ENCODE measurements at places on chromosomes 2 and 18.

- no peak for DNase-seq
- H3K4me1 ChIP-seq = peaks cover 80% of the 10 kb centered on the region
- peaks cover 34% of the 10 kb centered on the region for H3K36me3 ChIP-seq
- peak overlapping the region; percentile 76 for H3K4me3 ChIP-seq
- peak overlapping the region; percentile 98 for H3K27ac ChIP-seq
- H3K27me3 ChIP-seq = no peaks in the 10 kb centered on the region
Measured at GRCh38 chr18:63158676-63159291, 160.8 kb downstream of the BCL2 start.

DNA sequence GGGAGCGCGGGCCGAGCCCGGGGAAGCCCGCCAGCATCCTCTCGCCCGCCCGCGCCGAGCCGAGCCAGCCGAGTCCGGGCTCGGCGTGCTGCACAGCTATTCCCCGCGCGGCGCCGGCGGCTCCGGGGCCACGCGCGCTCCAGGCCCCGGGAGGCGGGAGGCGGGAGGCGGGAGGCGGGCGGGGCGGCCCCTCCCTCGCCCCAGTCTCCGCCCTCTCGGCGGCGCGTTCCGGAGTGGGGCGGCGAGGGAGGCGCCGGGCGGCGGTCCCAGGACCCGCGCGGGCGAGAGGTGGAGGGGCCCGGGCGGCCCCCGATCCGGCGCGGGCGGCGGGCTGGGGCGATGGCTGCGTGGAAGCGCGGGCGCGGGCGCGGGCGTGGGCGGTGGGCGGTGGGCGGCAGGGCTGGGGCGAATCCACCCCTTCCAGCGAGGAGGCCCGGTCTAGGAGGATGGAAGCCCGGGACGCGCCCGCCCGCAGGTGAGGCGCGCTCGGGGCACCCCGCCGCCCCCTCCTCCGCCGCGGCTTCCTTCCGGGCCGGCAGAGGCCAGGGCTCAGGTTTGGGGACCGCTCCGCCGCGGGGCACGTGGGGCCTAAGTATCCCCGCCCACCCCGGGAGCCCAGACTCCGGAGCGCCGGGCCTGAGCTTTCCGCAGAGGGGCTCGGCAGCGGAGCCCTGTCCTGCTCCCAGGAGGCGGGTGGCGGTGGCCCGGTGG lies at the start of gene ADCY3:
Gene ADCY3 (minus strand): TSS at position 140 of the 711 bp plus-strand sequence. CDS start 1,250 bp downstream, outside the sequence.
- no peaks in the 10 kb centered on the region for H3K27me3 ChIP-seq
- peak; percentile 57 for DNase-seq
- H3K4me1 ChIP-seq = peaks cover 25% of the 10 kb centered on the region
- H3K4me3 ChIP-seq = peak within 1 kb of the TSS; percentile 77
- H3K36me3 ChIP-seq = peaks cover 2% of the 10 kb centered on the region

DNA sequence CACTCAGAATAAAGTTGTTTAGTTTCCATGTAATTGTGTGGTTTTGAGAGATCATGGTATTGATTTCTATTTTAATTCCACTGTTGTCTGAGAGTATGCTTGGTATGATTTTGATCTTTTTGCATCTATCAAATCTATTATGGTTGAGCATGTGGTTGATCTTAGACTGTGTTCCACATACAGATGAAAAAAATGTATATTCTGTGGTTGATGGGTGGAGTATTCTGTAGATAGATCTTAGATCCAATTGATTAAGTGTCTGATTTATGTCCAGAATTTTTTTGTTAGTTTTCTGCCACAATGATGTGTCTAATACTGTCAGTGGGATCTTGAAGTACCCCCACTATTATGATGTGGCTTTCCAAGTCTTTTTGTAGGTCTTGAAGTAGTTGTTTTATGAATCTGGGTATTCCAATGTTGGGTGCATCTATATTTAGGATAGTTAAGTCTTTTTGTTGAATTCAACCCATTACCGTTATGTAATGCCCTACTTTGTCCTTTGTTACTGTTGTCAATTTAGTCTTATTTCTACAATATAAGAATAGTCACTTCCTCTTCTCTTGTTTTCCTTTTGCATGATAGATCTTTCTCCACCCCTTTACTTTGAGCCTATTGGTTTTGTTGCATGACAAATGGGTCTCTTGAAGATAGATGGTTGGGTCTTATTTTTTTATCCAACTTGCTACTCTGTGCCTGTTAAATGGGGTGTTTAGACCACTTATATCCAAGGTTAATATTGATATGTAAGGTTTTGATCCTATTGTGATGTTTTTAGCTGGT lies 101.8 kb downstream of the TRABD2A start:
- no peak overlapping the region for H3K27ac ChIP-seq
- no peak overlapping the region for H3K4me3 ChIP-seq
- peaks cover 6% of the 10 kb centered on the region for H3K36me3 ChIP-seq
- no peak for DNase-seq

- DNase-seq = no peak
- no peaks in the 10 kb centered on the region for H3K27me3 ChIP-seq
- H3K4me1 ChIP-seq = no peaks in the 10 kb centered on the region
- no peak overlapping the region for H3K27ac ChIP-seq
- no peaks in the 10 kb centered on the region for H3K36me3 ChIP-seq
- H3K4me3 ChIP-seq = no peak overlapping the region
Measured at GRCh38 chr2:78029392-78029995, 507.3 kb upstream of the LRRTM4 start.

DNA sequence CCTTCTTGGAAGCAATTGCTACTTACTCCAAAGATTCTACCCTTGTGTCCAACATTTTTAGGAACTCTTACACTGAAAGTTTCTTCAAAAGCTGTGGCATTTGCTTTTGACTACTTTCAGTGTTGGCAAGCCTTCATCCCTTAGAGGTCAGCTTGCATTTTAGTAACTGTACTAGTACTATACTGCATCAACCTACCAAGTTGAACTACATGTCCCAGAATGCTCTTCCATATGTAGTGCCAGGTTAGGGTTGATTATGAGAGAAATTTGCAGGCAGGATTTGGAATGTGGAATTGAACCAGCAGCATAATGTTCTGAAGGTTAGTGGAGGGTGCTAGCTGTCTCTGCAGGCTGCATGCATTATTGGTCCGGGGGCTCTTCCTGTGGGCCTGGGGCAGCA lies 218.3 kb upstream of the FBXO11 start:
- DNase-seq = no peak
- no peaks in the 10 kb centered on the region for H3K36me3 ChIP-seq
- H3K4me3 ChIP-seq = no peak overlapping the region

- no peaks in the 10 kb centered on the region for H3K27me3 ChIP-seq
- H3K4me3 ChIP-seq = peak overlapping the region; percentile 66
- peaks cover 44% of the 10 kb centered on the region for H3K4me1 ChIP-seq
- H3K27ac ChIP-seq = peak overlapping the region; percentile 97
- peak; percentile 64 for DNase-seq
Measured at GRCh38 chr2:101717071-101717845, 19.8 kb downstream of the MAP4K4 start.

DNA sequence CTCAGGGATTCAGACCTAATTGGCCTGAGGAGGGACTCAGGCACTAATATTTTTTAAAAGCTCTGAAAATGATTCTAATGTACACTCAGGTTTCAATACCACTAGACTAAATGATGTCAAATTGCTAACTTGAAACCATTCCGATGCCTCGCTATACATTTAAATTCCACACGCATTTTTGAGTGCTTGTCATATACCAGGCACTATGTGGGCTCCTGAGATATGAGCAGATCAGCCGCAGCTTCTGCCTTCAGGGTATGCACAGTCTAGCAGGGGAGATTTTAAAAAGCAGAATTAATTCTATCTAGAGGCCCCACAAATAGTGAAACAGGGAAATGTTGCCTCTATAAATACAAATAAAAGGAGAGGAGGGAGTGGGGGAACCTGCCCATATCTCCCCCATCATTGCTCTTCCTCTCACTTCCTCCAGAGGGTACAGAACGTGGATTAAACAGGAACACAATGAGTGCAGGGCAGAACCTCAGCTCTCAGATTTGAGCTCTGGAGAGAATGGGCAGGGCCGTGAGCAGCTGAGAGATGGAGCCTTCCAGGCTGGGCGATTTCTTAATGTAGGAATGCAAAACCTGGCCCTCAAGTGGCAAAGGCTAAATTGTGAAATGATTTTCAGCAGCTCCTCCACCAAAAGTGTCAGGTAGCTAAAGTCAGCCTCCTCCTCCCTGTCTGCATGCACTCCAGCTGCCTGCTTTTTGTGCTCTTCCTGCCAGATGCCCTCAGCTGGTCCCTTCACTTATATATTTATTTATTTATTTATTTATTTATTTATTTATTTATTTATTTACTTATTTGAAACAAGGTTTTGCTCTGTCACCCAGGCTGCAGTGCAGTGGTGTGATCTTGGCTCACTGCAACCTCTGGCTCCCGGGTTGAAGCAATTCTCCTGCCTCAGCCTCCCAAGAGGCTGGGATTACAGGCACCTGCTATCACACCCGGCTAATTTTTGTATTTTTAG lies 24.6 kb upstream of the LBH start:
- no peak overlapping the region for H3K27ac ChIP-seq
- no peaks in the 10 kb centered on the region for H3K36me3 ChIP-seq
- H3K27me3 ChIP-seq = no peaks in the 10 kb centered on the region
- H3K4me3 ChIP-seq = no peak overlapping the region
- peaks cover 18% of the 10 kb centered on the region for H3K4me1 ChIP-seq
- no peak for DNase-seq

DNA sequence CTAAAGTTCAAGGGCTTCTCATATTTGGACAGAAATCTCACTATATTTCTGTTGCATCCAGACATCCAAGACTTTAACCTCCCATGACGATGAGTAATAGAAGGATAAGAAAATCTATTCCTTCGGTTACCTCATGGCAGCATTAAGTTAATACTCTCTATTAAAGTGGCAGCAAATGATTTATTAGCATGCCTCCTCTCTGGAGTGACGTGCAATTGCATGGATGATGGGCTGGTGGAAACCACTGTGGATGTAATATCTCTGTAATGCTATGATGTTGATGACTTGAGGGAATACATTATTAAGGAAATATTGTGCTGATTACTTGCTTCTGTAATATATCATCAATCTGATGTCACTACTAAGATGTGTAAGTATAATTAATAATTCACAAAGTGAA lies 336.8 kb downstream of the DSEL start:
- no peak for DNase-seq
- no peak overlapping the region for H3K27ac ChIP-seq
- peaks cover 7% of the 10 kb centered on the region for H3K27me3 ChIP-seq
- H3K4me1 ChIP-seq = no peaks in the 10 kb centered on the region
- no peak overlapping the region for H3K4me3 ChIP-seq

DNA sequence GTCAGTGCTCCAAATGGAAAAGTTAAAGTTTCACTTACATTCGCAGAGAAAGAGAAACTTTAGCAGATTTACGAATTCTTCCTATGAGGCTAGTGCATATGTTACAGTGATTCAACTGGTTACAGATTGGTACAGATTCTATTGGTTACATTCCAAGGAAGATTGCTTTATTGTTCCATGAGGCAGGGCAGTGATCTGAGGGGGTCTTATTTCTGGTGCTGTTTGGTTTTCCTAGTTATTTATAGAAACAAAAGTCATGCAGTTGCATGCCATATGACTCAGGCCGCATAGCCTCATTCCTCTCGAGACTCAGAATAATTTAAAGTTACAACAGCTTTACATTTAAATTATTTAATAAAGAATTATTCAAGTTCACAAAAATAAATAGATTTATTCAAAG lies 385.4 kb upstream of the SYT4 start:
- H3K4me1 ChIP-seq = no peaks in the 10 kb centered on the region
- no peak for DNase-seq
- no peaks in the 10 kb centered on the region for H3K36me3 ChIP-seq
- no peak overlapping the region for H3K27ac ChIP-seq

DNA sequence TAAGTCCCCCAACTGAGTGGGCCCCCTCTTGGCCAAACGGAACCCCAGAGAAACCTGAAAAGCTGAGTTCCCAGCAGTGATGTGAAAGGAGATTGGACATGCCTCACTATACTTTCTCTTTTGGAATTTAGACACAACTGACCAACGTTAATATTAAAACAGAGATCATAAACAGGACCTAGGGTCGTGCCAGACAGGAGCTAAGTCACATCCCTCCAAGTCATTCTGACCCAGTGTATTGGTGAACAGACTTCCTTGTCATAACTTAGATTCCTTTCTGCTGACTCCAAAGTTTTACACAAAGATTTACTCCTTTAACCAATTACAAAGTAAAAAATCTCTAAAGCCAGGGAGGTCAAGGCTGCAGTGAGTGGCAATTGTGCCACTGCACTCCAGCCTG lies 46.9 kb downstream of the UXS1 start:
- H3K27me3 ChIP-seq = no peaks in the 10 kb centered on the region
- no peak overlapping the region for H3K4me3 ChIP-seq
- H3K27ac ChIP-seq = peak overlapping the region; percentile 31
- H3K4me1 ChIP-seq = peaks cover 34% of the 10 kb centered on the region
- no peak for DNase-seq

DNA sequence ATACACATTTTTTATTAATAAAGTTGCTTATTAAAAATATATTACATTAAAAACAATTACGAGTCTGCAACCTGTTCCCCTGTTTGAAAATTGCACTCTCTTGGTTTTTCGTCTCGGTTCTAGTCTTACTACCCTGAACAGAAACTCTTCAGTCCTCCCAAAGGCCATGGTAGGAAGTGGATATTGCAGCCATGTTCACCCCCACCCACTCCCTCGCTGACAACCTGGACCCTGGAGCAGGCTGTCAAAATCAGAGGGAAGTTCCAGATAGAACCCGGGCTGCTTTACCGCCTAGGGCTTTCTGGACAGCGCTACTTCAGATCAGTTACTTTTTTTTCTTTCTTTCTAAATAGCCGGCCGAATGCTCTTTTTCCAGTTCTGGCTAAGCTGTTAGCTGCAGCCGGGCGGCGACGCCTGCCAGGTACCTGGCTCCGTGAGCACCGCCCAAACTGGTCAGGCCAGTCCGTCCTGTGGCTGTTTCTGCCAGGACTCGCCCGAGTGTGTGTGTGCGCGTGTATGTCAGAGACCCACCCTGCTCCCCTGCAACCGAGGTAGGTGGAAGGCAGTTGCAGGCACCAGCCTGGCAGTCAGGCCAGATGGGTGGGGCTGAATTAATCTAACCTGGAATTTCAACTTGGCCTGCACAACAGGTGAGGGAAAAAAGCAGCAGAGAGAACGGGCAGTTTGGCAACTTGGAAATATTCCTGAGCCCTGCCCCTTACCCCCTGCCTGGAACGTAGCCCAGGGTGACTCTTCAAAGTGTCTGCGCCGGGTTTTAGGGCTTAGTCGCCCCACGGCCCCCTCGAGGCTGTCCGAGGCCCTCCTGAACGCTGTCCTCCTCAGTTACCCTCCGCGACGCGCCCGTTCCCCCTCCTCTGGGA lies 1.1 kb upstream of the TET3 start:
- peak overlapping the region; percentile 85 for H3K4me3 ChIP-seq
- H3K36me3 ChIP-seq = peaks cover 32% of the 10 kb centered on the region
- peaks cover 7% of the 10 kb centered on the region for H3K27me3 ChIP-seq
- peak; percentile 18 for DNase-seq
- peak overlapping the region; percentile 96 for H3K27ac ChIP-seq

- no peak for DNase-seq
- H3K4me1 ChIP-seq = no peaks in the 10 kb centered on the region
- no peak overlapping the region for H3K4me3 ChIP-seq
- H3K36me3 ChIP-seq = no peaks in the 10 kb centered on the region
- H3K27ac ChIP-seq = no peak overlapping the region
- peaks cover 13% of the 10 kb centered on the region for H3K27me3 ChIP-seq
Measured at GRCh38 chr2:236294647-236295046, 30.4 kb upstream of the ASB18 start.

- H3K4me1 ChIP-seq = no peaks in the 10 kb centered on the region
- no peak for DNase-seq
- H3K27ac ChIP-seq = no peak overlapping the region
- peaks cover 8% of the 10 kb centered on the region for H3K27me3 ChIP-seq
- H3K4me3 ChIP-seq = no peak overlapping the region
Measured at GRCh38 chr18:36215577-36215976, 28.3 kb downstream of the MOCOS start.
